ENCODE measurements at places on chromosomes 11 and 22. TPM values are rescaled to one million over a fixed set of nuclear protein-coding genes. Genes with fewer than 3 reads are reported as not detected.

TSPAN4 gene
- total RNA-seq, result 9.4 TPM

GRCh38 chr11:19344661-19345518 is 104.1 kb upstream of the E2F8 start:
- H3K4me3 ChIP-seq, result no peak overlapping the region
- H3K4me1 ChIP-seq, result no peaks in the 10 kb centered on the region
- no peak for DNase-seq

DNA sequence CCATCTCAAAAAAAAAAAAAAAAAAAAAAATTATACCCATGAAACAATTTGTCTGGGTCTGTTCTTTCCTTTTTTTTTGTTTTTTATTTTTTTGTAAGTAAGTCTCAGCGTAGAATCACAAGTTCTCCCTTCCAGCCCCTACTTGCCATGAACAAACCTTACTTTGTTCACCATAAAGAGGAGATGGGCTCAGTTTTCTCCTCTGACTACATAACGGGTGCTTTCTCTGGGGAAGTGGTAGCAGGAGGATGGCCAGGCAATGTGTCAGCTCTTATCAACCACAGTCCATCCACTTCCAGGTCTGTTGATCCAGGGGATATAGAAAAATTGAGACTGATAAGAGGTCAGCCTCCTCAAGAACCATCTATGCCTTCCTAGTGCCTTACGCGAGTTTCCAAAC is 11.0 kb downstream of the ASCC2 start:
- H3K4me3 ChIP-seq, result no peak overlapping the region
- peaks cover 54% of the 10 kb centered on the region for H3K36me3 ChIP-seq
- no peak for DNase-seq
- no peaks in the 10 kb centered on the region for H3K4me1 ChIP-seq
- no peak overlapping the region for H3K27ac ChIP-seq
- no peaks in the 10 kb centered on the region for H3K27me3 ChIP-seq

PATE2 gene
- total RNA-seq, result not detected

DNA sequence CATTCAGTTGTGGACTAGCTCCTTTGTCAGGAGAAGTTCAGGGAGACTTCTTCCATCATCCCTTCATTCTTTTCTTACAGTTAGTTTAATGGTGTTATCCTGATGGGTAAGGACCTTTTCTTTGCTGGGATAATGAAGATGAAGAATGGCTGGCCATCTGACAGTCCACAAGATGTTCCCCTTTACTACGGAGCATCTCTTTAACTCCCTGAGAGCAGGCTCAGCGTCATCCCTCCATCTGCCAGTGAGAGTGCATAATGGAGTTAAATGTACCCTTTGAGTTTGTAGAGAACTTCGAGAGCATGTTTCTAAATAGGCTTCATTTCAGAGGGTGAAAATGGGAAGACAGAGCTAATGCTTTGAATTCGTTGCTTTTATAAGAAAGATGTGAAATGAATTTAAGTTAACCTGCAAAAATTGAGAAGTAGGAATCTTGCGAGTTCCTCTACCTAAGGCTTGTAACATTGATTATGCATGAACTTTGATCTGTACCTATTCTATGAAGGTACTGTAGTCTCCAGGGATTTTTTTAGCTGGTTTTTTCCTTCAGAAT is 1.7 kb downstream of the EP300 start:
- no peak for DNase-seq
- no peaks in the 10 kb centered on the region for H3K36me3 ChIP-seq
- peaks cover 41% of the 10 kb centered on the region for H3K4me1 ChIP-seq
- no peaks in the 10 kb centered on the region for H3K27me3 ChIP-seq
- peak overlapping the region; percentile 60 for H3K4me3 ChIP-seq
